Activated T-helper 17 cell treated with anti-CD3 and anti-CD28 coated beads, Interleukin-2, amount 50 U/mL, for 72 hours (primary cell): ENCODE measurements at places on chromosomes 16 and 17. TPM values are rescaled to one million over a fixed set of nuclear protein-coding genes. Genes with fewer than 3 reads are reported as not detected.
A peak's percentile ranks its signal among the peaks of the same experiment; 100 is the strongest.

GRCh38 chr16:58508671-58509251, 6.6 kb upstream of the SETD6 start:
- ATAC-seq, result no peak

GRCh38 chr16:14955546-14956231, 18.4 kb downstream of the NPIPA1 start:
- ATAC-seq, result no peak

DNA sequence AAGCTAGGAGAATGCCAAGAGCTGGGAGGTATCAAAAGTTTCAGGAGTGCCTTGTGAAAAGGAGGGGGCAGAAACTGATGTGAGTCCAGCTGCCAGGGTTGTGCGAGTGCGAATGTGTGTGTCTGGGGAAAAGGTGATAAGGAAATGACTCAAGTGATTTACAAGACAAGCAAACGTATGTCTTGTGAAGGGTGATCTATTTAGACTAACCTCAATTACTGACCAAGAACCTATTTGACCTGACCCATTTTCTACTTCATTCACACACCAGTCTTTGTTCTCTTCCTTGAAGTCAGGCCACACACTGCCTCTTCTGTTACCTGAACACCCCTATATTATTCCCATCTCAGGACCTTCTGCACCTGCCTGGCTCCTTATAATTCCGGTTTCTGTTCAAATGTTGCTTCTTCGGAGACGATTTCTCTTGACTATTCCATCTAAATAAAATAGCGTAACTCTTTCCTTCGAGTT, 1.0 kb downstream of the GDE1 start:
- peak; percentile 13 for ATAC-seq

- peak; percentile 88 for ATAC-seq
Observed at GRCh38 chr16:68275611-68276191, 11.4 kb downstream of the SLC7A6 start.

DNA sequence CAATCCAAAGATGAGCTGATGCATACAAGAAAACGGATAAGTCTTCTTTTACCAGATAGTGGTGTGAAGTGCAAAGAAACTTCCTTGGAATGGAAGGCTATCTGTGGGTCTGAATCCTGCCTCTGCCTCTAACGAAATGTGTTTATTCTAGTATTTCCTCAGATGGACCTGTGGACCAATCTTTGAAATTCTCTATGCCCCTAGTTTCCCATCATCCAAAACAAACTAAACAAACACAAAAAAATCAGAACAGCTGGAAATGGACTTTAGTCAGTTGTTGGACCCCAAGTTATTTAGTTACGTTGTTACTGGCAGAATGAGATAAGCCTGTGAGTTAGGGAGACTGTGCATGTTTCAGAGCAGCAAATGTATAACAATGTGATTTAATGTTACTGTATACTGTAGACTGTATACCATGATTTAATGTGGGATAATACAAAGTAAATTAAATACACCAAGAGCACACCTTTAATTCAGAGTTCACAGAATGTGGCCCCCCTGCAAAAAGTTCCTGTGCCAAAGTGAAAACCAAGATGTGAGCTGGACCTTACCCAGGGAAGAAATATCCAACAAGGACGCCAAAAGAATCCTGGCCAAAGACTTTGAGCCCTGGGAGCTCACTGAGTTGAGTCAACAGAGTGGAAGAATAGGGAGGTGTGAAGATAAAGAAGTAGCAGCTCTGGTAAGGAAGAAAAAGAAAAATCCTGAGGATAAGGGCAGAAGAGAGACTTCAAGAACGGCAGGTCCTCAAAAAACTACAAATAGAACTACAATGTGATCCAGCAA, 255.2 kb downstream of the CNTNAP4 start:
- ATAC-seq, result no peak

DNA sequence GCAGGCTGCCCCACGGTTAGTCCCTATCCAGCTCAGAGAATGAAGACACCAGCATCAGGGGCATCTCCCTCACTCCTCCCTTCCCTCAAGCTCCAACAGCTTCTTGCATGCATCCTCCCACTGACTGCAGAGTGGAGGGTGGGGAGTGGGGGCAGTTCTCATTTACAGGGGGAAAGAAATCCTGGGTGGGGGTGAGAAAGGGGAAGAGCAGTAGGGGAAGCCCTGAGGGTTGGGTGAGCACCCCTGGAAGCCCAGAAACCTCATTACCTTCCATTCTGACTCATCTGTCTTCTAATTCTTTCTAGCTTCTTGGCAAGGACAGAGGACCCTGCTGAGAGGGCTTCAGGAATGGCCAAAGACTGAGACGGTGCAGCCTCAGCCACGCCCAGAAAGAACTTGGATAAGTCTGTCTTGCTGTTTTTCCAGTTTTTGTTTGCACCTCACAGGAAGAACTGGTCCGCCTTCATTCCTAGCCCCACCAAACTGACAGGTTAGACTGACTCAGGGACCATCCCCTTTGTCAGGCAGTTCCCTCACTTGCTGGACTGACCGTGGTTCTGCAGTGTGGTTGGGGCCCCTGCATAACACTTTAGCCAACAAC, 52.5 kb upstream of the WSB1 start:
- ATAC-seq, result peak; percentile 46

- ATAC-seq, result no peak
Observed at GRCh38 chr16:64094992-64095634, 1026.8 kb downstream of the CDH11 start.

DNA sequence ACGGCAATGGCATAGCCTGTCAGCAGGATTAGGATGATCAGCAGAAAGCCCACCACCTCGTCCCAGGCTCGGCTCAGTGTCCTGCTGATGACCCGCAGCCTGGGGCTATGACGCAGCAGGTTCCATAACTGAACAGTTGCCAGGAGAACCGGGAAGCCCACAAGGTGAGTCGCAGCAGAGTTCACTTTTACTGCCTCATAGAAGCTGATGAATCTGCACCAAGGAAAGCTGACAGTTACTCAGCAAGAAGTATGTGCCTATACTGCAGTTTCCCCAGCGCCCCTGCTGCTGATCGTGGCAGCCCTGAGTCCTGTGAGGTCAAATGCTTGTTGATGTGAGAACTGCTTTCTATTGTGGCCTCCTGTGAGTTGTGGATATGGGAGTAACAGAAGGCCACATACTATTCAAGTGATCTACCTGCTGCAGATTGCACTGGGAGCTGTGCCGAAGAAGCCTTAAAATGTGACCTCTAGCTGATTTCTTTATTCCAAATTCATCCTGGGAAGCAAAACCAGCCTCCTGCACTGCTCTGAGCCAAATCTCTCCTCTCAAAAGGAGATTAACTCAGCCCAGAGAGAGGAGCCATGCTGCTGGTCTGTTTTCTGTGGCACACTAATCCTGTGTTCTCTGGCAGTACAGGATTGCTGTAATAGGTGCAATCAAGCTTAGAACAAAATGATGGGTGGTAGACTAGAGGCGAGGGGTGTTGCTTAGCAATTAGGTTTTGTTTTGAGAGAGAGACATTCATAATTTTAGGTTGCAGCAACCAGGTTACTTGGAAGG, 38.8 kb downstream of the IST1 start:
- ATAC-seq, result peak; percentile 60

DNA sequence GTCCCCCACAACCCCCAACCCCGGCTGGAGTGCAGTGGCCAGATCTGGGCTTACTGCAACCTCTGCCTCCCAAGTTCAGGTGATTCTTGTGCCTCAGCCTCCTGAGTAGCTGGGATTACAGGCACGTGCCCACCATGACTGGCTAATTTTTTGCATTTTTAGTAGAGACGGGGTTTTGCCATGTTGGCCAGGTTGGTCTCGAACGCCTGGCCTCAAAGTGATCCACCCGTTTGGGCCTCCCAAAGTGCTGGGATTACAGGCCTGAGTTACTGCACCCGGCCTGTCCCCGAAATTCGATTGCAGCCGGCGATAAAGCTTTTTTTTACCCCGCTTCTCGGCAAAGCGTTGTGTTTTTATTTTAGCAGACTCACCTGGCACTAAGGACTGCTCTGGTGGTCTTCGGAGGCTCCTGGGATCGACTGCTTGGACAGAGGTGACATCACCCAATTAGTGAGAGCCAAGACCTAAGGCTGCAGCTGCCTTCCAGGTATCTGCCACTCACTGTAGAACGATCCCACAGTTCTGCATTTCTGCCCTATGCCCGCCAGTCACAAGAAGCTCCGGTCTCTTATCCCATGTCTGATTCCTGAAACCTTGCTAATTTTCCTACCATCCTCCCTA, 82.2 kb upstream of the ARL4D start:
- ATAC-seq, result no peak

DNA sequence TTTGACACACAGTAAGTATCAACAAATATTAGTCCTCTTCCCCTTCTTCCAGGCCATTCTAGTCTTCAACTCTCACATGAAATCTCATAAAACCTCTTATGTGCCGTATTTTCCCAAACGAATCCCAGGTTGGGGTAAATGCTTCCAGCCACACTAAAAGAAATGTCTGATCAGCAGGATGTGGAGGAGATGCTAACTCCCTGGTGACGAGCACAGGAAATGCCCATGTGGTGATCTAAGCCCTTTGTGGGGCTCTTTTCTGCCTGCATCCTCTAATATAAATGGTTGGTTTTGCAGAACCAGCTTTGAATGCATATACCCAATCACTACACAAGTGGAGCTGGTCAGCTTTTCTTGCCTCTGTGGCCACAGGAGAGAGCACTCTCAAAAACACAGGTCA, 498.2 kb upstream of the ERCC4 start:
- ATAC-seq, result no peak

- peak; percentile 91 for ATAC-seq
Observed at GRCh38 chr17:58587713-58588117, 73.3 kb upstream of the MTMR4 start.

- no peak for ATAC-seq
Observed at GRCh38 chr17:38613981-38614779, 8.4 kb upstream of the SRCIN1 start.

GRCh38 chr17:59804901-59805465, 87.8 kb downstream of the TUBD1 start:
- ATAC-seq, result no peak

- peak; percentile 44 for ATAC-seq
Observed at GRCh38 chr16:4110680-4111079, 5.6 kb downstream of the ADCY9 start.

DNA sequence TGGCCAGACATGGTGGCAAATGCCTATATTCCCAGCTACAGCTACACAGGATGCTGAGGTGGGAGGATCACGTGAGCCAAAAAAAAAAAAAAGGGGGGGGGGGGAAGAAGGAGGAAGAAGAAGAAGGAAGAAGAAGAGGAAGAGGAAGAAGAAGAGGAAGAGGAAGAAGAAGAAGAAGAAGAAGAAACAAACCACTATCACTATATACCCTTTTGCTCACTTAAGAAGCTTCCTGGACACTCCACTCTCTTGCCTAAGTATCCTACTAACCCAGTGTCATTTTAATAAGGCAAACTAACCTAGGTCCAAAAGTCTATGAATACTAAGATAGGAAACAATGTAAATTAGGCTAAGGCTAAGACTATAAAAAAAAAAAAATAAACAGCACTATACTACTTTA, 54.8 kb downstream of the GPATCH8 start:
- ATAC-seq, result no peak

- ATAC-seq, result no peak
Observed at GRCh38 chr17:1447052-1447451, 9.0 kb downstream of the CRK start.

- peak; percentile 93 for ATAC-seq
Observed at GRCh38 chr17:9676820-9677310, 31.5 kb downstream of the USP43 start.

DNA sequence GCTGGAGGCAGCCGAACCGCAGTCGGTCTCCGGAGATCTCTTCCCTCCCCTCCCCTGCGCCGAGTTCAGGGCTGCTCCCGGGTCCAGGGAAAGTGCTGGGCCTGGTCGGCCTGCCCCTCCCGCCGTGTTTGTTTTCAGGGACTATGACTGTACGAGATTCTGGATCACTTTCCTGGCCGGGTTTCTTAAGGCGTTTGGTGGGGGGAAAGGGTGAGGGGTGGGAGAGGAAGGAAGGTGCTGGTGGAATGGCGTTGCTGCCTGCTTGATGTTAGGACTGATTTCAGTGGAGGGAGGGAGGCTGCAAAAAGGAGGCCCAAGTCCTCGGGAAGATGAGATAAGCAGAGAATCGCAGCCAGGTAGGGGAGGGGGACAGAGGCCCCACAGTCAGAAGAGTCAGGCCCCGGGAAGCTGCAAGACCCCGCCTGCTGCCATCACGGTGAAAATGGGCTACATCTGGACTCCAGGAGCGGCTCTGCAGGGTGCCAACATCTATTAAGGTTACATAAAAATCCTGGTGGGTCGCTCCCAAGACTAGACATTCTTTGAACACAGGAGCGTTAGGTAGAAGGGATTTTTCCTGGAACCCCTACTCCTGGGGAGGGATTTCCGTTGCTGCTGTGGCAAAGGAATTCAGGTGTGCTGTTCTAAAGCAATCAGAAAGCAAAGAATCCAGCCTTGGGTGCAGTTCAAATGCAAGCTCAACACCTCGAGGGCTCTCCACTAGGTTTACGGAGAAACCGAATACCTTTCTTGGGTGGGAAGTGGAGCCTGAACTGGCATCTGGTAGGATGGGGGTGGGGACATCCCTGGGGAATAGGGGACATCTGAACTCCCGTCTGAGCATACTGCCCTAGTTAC, 1.2 kb downstream of the ARHGAP44 start:
- ATAC-seq, result no peak

- no peak for ATAC-seq
Observed at GRCh38 chr17:65156185-65156834, 19.1 kb downstream of the RGS9 start.

DNA sequence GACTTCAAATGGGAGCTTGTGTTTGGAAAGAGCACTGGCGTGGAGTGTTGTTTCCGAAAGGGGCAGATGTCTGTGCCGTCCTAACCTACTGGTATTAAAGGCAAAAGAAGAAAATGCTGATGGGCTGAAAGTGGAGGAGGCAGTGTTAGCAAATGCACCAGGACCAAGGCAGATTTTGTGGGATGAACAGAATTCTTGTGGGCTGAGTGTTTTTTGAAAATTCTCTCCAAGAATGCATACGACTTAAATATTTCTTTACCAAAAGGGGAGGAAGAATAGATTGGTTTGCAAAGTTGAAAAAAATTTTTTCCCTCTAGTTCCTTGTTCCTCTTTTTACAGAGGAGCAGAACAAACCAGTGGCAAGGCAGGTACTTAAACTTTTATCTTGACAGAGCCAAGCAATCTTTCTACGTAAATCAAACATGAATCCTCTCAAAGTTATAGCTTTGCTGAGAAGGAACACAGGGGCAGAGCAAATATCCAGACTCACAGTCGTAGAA, 16.8 kb downstream of the MARCHF10 start:
- no peak for ATAC-seq

- ATAC-seq, result peak; percentile 88
Observed at GRCh38 chr17:54900457-54901229, at the start of gene TOM1L1. TOM1L1 (plus strand) TSS chr17:54900852; CDS start chr17:54900866, 14 bp downstream.

The C16orf74 gene
- 0.35 TPM for total RNA-seq

The PRSS53 gene
- total RNA-seq, result 4.5 TPM

The CD300LB gene
- not detected for total RNA-seq

The KRTAP4-6 gene
- total RNA-seq, result not detected

The LGALS9B gene
- not detected for total RNA-seq

The OSGIN1 gene
- total RNA-seq, result 0.48 TPM

The PFAS gene
- 143 TPM for total RNA-seq
